ENCODE measurements at places on chromosomes 5 and 9. TPM values are rescaled to one million over a fixed set of nuclear protein-coding genes. Genes with fewer than 3 reads are reported as not detected.

The DAP gene
- total RNA-seq, result 56.2 TPM

The PCDHGA7 gene
- 11.8 TPM for total RNA-seq

The ZBTB26 gene
- total RNA-seq, result 4.1 TPM

The PTPN3 gene
- total RNA-seq, result 17.4 TPM

The F2RL2 gene
- total RNA-seq, result 3.4 TPM

The LRRC70 gene
- total RNA-seq, result 2.2 TPM

The FGFR4 gene
- total RNA-seq, result 0.40 TPM

The FRMPD1 gene
- 0.27 TPM for total RNA-seq

The SLC6A19 gene
- 0.05 TPM for total RNA-seq

The POU5F2 gene
- total RNA-seq, result 0.73 TPM

The BARHL1 gene
- total RNA-seq, result not detected

The HAND1 gene
- 18.3 TPM for total RNA-seq

The GDNF gene
- 0.30 TPM for total RNA-seq

The GPR150 gene
- not detected for total RNA-seq

The PCDHGA5 gene
- 9.7 TPM for total RNA-seq

The LCN1 gene
- not detected for total RNA-seq

The POLK gene
- 26.6 TPM for total RNA-seq

The TSSK1B gene
- total RNA-seq, result 0.08 TPM

The IDNK gene
- 5.4 TPM for total RNA-seq

The CD14 gene
- total RNA-seq, result 29.6 TPM

The IFNA21 gene
- not detected for total RNA-seq

The DND1 gene
- 0.48 TPM for total RNA-seq

The SLC45A2 gene
- total RNA-seq, result 0.16 TPM

The SPATA6L gene
- total RNA-seq, result 2.4 TPM

The FOXD4L4 gene
- not detected for total RNA-seq

The FOXD4L3 gene
- not detected for total RNA-seq

The PHF24 gene
- 0.57 TPM for total RNA-seq

The STING1 gene
- 85.3 TPM for total RNA-seq

The RAD17 gene
- 22.0 TPM for total RNA-seq

The GFPT2 gene
- total RNA-seq, result 12.9 TPM

The IFNA13 gene
- not detected for total RNA-seq

The MSX2 gene
- total RNA-seq, result 2.1 TPM

The BRD9 gene
- 25.9 TPM for total RNA-seq

The PCDHGA8 gene
- 14.0 TPM for total RNA-seq

The ZNF608 gene
- total RNA-seq, result 18.8 TPM

The RNF183 gene
- not detected for total RNA-seq

The MZB1 gene
- 0.51 TPM for total RNA-seq

The ELAVL2 gene
- 0.32 TPM for total RNA-seq

The ARSK gene
- total RNA-seq, result 2.2 TPM

The ANKRD33B gene
- 15.2 TPM for total RNA-seq

The PITX1 gene
- total RNA-seq, result 0.83 TPM

The ARHGAP26 gene
- total RNA-seq, result 32.0 TPM

Measured in cardiac septum (tissue), 1 donor.